MG63 (cell line): ENCODE measurements at places on chromosomes 5 and 9. TPM values are rescaled to one million over a fixed set of nuclear protein-coding genes. Genes with fewer than 3 reads are reported as not detected.

DNA sequence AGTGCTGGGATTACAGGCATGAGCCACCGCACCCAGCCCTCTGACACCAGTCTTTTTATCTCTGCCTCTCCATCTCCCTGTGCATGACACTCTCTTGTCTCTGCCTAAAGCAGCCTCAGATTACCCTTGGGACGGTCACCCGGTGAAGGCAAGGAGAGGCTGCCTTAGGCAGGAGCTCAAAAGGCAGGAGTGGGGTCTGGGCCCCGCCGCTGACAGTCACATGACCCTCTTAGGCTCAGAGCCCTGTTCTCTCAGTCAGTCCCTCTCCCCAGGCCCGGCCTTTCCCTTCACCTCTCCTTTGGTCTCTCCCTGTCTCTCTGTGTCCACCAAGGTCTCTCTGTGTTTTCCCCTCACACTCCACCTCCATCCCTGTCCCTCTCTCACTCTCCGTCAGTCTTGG is 22.5 kb downstream of the ADGRD2 start:
- DNase-seq, result no peak

GRCh38 chr5:167793700-167794099 is 497.7 kb upstream of the WWC1 start:
- DNase-seq, result no peak

The QRFP gene
- not detected in 2 replicates for total RNA-seq

The CCL27 gene
- total RNA-seq, result not detected in 2 replicates

- DNase-seq, result no peak
Measured at GRCh38 chr5:32833127-32833526, 122.0 kb downstream of the NPR3 start.

GRCh38 chr9:228929-229695 is 14.4 kb downstream of the DOCK8 start:
- no peak for DNase-seq

DNA sequence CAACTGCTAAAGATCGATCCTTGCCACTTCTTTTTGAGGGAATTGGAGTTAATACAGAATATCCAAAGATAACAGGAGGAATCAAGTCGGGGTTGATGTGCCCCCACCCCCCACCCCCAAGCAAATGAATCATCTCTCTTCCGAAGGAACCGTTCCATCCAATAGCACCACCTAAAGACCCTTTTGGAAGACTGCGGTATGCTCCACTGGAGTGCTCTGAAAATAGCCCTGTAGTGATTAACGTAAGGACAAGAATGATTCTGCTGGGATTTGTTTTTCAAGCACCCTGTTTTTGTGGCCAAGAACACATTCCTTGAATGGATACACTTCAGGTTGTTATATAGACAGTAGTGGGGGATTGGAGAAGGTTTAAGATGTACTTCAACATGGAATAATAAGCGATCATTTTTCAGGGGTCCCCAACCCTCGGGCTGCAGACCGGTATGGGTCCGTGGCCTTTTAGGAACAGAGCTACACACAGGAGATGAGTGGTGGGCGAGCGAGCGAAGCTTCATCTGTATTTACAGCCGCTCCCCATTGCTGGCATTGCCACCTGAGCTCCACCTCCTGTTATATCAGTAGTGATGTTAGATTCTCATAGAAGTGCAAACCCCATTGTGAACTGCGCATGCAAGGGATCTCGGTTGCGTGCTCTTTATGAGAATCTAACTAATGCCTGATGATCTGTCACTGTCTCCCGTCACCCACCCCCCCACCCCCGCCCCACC is 44.5 kb upstream of the TMEM252 start:
- no peak for DNase-seq

GRCh38 chr5:152237531-152237930 is 167.5 kb downstream of the NMUR2 start:
- DNase-seq, result no peak
